ENCODE measurements at places on chromosomes 2 and 18. TPM values are rescaled to one million over a fixed set of nuclear protein-coding genes. Genes with fewer than 3 reads are reported as not detected.

Gene SPHKAP
- total RNA-seq, result not detected

Gene B4GALT6
- total RNA-seq, result 10.9 TPM

Gene SERPINB4
- not detected for total RNA-seq

Gene CCDC148
- total RNA-seq, result 1.5 TPM

Gene GAL3ST2
- total RNA-seq, result 0.26 TPM

Gene ALPI
- not detected for total RNA-seq

Gene AKAIN1
- total RNA-seq, result not detected

Gene CPLX4
- total RNA-seq, result not detected

Gene SLC9A4
- total RNA-seq, result not detected

Gene UGT1A5
- total RNA-seq, result not detected

Gene TMEM200C
- under 0.01 TPM for total RNA-seq

Gene SCN7A
- not detected for total RNA-seq

Gene ATAD2B
- 22.2 TPM for total RNA-seq

Gene KLHL41
- 0.91 TPM for total RNA-seq

Gene DAW1
- total RNA-seq, result 0.13 TPM

Gene C2orf80
- not detected for total RNA-seq

Gene ANTXR1
- 403 TPM for total RNA-seq

Gene MRPL53
- 17.6 TPM for total RNA-seq

Gene EMILIN1
- total RNA-seq, result 113 TPM

Gene MALL
- total RNA-seq, result 72.8 TPM

Gene PLA2R1
- total RNA-seq, result 30.1 TPM
